ENCODE measurements at places on chromosomes 3 and 15.

DNA sequence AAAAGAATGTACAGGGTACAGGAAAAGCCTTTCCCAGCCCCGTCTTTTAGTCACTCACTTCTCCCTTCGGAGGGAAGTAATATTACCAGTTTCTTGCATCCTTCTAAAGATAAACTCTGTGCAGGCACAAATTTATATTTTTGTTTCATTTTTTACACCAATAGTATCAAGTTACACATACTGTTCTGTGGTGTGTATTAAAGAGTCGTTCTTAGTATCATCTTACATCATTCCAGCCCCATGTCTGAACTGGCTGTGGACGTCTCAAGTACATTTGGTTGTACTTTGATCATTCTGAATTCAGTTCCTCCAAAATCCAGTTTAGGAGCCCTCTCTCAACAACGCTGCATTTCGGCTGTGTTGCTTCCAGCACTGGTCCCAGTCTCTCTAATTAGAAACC lies 68.7 kb downstream of the LMLN start:
- DNase-seq: no peak

DNA sequence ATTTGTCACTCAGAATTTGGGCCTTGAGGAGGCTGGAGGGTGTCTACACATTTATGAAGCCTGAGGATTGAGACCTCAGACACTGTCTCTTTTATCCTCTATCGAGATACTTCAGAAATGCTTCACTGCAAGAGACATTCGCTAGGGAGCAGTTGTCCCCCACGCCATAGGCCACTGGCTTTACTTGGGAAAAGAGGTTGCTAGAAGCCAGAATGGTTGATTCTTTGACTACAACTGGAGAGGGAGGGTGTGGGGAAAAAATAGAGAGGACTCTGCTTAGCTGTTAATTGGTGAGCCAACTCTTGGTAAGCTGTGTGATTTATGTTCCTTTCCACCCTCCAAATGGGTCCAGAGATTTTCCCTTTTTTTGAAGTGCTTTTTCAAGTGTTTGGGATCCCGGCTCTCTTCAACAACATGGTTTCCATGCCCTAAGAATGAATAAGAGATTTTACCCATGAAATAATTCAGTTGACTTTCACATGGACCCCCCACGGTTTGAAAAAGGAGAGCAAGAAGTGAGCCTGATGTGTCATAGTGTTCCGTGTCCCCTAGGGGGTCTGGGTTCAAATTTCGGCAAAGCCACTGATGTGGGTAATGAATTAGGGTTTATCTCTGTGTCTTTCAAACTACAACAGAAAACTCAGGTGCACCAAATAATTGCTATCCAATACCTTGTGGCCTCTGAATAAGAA lies 2.7 kb downstream of the BOC start:
- no peak for DNase-seq

DNA sequence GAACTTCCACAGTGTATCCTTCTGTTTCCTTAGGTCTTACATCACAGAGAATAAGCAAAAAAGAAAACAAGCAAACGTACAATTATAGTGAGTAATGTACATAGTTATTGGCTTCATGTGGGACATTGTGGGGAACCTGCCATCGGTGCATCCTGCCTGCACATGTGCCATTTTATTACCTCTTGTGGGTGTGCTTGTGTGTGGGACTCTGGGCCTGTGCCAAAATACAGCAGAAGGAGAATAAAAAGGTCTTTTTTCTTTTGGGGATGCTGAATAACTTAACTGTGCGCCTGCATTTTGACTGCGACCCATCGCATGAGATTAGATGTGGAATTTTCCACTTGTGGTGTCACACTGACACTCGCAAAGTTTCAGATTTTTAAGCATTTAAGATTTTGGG lies 169.6 kb upstream of the DCBLD2 start:
- DNase-seq: no peak

- no peak for DNase-seq
Measured at GRCh38 chr3:102447272-102447671, 12.5 kb downstream of the ZPLD1 start.

DNA sequence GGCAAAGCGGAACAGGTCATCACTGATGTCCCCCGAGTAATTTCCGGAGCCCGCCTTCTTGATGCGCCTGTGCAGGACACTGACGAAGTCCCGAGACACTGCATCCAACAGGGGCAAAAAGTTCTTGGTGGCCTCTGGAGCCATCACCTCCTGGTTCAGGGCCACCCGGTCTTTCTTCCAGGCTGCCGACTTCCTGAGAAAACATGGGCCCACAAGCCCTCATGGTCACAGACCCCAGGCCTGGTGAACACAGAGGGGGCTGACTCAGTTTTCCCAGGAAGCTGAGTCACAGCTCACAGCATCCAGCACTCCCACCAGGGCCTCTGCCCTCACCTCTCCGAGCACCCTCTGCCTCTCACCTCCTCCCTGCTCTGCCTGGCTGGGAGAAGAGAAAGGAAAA lies 22.4 kb downstream of the CYP11A1 start:
- DNase-seq: no peak

GRCh38 chr15:65881766-65882434 lies 12.6 kb downstream of the RAB11A start:
- no peak for DNase-seq

- peak; percentile 68 for DNase-seq
Measured at GRCh38 chr3:12947504-12948369, 106.4 kb upstream of the RPL32 start.

GRCh38 chr3:131275556-131275955 lies 106.0 kb upstream of the NUDT16 start:
- DNase-seq: no peak

DNA sequence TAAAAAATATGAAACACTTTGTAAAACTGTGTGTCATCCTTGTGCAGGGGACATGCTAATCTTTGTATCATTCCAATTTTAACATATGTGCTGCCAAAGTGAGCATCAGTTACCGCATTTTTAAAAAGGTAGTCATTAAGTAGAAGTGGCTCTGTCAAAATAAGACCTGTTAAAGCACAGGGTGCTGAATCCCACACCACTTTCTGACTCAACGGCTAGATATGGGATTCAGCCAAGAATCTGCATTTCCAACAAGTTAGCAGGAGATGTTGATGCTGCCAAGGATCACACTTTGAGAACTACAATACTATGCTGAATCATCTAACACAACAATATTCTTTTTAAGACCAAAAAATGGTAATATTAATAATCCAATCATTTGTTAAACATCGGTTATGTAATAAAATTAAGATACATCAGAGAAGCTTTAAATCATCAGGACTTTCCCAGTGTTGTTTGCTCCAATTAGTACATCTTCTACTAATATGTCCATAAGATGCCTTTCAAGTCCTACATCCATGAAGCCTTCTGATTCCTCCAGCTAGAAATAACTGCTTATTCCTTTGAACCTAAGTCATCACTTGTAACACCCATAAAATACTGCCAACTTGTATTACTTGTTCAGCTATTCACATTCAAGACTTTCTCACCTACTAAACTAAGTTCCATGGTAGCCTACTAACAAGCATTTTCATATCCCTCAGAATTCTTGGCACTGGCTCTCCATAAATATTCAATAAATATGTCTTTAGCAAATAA lies 71.1 kb downstream of the TBL1XR1 start:
- DNase-seq: no peak

DNA sequence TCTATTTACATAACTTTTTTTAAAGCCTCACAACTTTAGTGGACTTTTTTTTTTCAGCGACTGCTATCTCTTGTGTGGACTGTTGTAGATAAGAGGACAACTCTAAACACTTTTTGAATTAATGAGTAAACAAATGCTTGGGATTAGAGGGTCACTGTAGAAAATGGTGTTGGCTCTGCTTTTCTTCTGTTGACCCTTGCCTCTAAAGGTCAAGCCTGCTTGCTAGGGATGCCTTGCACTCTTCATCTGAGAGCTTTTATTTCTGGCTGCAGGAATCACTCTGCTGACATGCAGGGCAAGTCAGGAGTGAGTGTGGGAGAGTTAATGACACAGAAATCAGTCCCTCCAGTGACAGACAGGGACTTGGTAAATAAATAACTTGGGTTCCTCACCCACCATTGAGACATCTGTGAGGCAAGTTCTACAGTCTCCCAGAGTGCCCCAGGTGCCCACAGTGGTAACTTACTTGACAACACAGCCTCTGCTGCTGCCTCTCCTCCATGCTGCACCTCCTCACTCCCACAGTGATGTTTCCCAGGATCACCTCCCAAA lies 390.1 kb downstream of the IL20RB start:
- no peak for DNase-seq

GRCh38 chr3:177320765-177321247 lies 123.5 kb upstream of the TBL1XR1 start:
- DNase-seq: no peak

- no peak for DNase-seq
Measured at GRCh38 chr3:121970047-121970446, 52.0 kb downstream of the ILDR1 start.

- DNase-seq: no peak
Measured at GRCh38 chr3:153573481-153573880, 411.5 kb downstream of the RAP2B start.

GRCh38 chr3:171606151-171606751 lies 146.0 kb upstream of the TNIK start:
- no peak for DNase-seq

DNA sequence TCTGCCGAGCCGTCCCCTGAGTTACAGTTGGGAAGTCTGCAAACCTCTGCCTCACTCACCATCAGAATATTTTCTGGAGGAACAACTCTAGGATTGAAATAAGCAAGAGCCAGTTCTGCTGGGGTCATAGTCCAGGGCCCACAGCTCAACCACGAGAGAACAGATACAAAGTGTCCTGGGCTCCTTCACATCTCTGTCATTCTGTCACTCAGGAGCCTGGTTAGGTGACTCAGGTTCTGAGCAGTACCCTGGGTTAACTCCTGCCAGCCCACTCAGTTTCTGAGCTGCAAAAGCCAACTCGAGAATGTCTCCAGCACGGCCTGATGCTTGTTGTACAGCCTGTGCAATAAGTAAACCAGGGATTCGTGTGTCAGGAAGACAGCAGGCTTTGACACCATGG lies 155.7 kb downstream of the SLCO3A1 start:
- DNase-seq: no peak

GRCh38 chr3:37985637-37986320 lies 4.8 kb upstream of the VILL start:
- no peak for DNase-seq

- no peak for DNase-seq
Measured at GRCh38 chr3:104437891-104438290, 928.8 kb upstream of the ALCAM start.

GRCh38 chr3:120092474-120092873 lies 1.8 kb downstream of the GSK3B start:
- peak; percentile 6 for DNase-seq
